Panc1 (cell line): ENCODE measurements at places on chromosomes 4 and X. TPM values are rescaled to one million over a fixed set of nuclear protein-coding genes. Genes with fewer than 3 reads are reported as not detected.

DNA sequence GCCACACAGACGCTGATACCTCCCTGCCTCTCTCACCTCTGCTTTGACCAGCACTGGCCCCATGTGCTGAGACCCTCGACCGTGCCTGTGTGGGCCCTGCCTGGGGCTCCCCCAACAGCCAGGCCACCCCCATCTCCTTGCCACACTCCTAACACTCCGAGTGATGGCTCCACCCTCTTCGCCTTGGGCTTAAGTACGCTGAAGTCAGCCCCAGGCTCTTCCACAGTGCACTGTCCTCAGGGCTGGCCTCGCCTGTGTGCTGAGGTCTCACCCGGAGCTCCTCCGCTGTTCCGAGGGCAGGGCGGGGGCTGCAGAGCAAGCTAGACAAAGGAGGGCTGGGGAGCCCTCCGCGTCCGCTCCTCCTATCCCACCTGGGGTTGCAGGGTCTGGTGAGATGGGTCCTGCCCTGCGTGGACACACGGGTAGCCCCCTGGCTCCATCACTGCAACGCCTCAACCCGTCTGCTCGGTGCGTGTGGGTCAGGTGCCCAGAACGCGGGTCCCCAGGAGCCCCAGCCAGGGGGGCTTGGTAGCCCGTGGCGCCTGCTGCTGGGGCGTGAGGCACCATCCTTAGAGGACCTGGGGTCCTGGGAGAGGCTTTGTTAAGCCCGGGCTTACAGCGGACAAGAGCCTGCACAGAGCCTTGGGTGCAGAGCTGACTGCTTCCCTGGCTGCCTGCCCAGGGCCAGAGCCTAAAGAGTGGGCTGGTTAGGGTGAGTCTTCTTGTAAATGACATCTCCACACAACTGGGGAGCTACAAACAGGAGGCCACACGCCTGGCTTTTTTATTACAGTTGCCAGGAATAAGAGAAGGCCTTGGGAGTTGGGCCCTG is 42.6 kb upstream of the NKX1-1 start:
- no peaks in the 10 kb centered on the region for H3K36me3 ChIP-seq
- no peak overlapping the region for H3K4me3 ChIP-seq
- no peak overlapping the region for H3K27ac ChIP-seq
- no peaks in the 10 kb centered on the region for H3K4me1 ChIP-seq
- no peak for DNase-seq
- no peaks in the 10 kb centered on the region for H3K27me3 ChIP-seq

GRCh38 chr4:176376032-176376614 is 56.4 kb downstream of the SPCS3 start:
- no peak overlapping the region for H3K27ac ChIP-seq
- no peaks in the 10 kb centered on the region for H3K36me3 ChIP-seq
- no peaks in the 10 kb centered on the region for H3K27me3 ChIP-seq
- no peak overlapping the region for H3K4me3 ChIP-seq
- no peak for DNase-seq

DNA sequence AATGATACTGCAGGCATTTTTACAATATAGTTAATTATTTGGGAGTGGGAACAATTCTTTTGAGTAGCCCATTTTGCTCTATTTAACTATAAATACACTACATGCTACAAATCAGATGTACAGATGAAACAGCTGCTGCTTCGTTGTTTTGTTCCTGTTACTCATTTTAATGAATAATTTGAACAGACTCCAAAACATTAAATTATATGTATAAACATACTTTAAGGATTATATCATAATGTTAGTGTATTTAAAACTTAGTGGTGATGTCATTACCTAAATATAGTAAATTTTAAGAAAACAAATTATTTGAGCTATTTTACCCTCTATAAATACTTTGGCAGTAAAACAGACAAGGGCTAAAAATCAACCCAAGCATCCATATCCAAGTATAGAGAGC is 60.7 kb downstream of the GAB1 start:
- H3K36me3 ChIP-seq: no peaks in the 10 kb centered on the region; the same call in 1 of the 2 replicates
- H3K4me3 ChIP-seq: no peak overlapping the region
- no peak for DNase-seq
- H3K4me1 ChIP-seq: no peaks in the 10 kb centered on the region
- no peak overlapping the region for H3K27ac ChIP-seq
- no peaks in the 10 kb centered on the region for H3K27me3 ChIP-seq

GRCh38 chr4:26779674-26780073 is 81.0 kb upstream of the STIM2 start:
- no peak overlapping the region for H3K4me3 ChIP-seq
- no peaks in the 10 kb centered on the region for H3K36me3 ChIP-seq
- no peak overlapping the region for H3K27ac ChIP-seq
- DNase-seq: no peak
- no peaks in the 10 kb centered on the region for H3K4me1 ChIP-seq

DNA sequence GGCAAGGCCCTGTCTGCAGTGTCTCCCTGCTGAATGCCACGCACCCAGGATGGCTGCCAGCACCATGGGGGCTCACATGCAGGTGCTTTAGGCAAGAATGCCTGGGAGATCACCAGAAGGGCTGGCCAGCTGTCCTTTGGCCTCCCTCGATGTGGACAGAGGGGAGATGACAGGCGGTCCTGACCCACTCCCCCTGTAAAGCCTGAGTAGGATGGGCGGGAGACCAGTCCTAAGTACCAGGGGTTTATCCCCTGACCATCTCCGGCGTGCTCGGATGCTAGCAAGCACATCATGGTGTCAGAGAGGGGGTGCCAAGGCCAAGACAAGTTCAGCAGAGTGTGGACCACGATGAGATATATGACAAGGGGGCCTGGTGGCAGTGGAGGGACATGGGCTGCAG is 5.3 kb downstream of the PDZD4 start:
- no peaks in the 10 kb centered on the region for H3K27me3 ChIP-seq
- H3K27ac ChIP-seq: no peak overlapping the region
- no peaks in the 10 kb centered on the region for H3K36me3 ChIP-seq
- no peak overlapping the region for H3K4me3 ChIP-seq
- H3K4me1 ChIP-seq: peaks cover 30% of the 10 kb centered on the region

NWD2 gene
- total RNA-seq: not detected

GAGE12J gene
- 1.1 TPM for total RNA-seq
